Fibroblast of skin of left biceps (primary cell): ENCODE measurements at places on chromosomes 2 and 18.

GRCh38 chr2:170548304-170548703 is 166.8 kb upstream of the SP5 start:
- DNase-seq: no peak

- no peak for DNase-seq
These were observed 13.0 kb downstream of the KIF5C start for GRCh38 chr2:148888003-148888501.

DNA sequence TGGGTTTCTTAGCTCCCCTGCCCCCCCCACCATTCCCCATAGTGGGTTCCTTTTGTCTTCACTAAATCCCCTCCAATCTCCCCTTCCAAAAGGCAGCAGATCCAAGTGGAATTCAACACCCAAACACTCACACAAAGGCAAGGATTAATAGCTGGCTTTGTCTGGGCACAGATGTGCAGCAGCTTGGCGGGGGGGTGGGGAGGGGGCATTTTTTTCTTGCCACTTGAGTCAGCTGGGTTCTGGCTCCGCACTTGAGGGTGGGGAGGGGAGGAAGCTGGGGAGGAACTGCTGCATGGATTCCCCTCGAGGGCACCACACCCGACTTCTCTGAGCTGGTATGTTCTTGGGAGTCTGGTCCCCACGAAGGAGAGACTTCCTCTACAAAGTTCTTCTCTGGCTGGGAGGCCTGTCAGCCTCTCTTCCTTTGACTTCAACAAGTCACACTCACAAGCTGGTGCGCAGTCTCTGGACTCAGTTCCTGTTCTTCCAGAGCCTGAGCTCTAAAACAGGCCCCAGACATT is 36.0 kb downstream of the SERTAD2 start:
- DNase-seq: no peak

DNA sequence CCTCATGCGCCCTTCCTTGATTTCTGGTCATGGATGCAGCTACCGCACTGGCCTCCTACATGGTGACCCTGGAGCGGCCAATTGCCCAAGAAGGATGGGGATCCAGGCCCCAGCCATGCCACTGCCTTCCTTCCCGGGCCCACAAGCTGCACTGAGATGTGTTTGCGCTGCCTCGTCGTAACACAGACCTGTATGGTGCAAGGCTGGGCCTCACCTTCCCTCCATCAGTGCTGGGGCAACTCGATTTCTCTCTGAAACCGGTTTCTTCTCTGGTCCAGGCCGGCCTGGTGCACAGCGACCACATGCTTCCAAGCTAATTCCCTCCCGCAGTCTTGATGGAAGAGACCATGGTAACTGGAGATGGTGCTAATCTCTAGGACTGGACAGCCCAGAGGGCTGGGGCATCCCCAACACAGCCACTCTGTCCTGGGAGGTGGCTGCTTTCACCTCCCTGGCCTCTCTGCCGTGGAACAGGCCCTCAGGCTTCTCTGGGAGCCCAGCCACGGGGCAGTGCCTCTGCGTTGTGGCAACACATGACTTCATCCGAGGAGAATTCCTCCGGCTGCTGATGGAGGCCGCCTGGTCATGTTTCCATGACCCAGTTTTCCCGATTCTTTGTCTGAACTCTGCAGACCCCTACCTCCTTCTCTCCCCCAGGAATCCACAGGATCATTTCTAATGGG is 184.2 kb downstream of the GLI2 start:
- no peak for DNase-seq

DNA sequence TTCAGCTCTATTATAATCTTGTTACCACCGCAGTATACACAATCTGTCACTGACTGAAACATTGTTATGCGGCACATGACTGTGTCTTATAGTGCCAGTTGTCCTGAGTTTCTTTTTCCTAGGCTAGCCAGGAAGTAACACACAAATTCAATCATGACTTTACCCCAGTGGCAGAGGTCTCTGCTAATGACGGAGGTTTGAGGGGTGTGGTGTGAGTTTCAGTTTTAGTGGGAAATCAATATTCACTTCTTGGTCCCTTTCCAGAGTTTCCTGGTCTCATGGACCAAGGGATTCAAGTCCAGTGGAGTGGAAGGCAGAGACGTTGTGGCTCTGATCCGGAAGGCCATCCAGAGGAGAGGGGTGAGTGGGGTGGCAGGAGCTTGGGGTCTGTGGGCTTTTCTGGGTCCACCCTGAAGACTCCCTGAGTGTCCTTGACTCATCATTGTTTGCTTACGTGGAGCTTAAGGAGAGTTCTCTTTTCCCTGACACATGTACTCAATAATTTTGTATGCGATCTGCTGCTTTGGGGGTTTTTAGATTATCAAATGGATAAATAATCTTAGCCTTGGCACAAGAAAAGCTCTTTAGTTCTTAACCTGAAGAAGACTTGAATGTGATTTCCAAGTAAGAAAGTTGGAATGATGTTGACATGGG is 39.2 kb downstream of the HK2 start:
- no peak for DNase-seq

GRCh38 chr2:165122521-165122920 is 81.3 kb downstream of the SCN3A start:
- no peak for DNase-seq

- no peak for DNase-seq
These were observed 61.4 kb downstream of the BCL2L11 start for GRCh38 chr2:111182121-111182520.

- DNase-seq: no peak
These were observed 88.3 kb upstream of the PPP1CB start for GRCh38 chr2:28663359-28663758.

- DNase-seq: no peak
These were observed 217.1 kb downstream of the TCF4 start for GRCh38 chr18:55370936-55371335.

DNA sequence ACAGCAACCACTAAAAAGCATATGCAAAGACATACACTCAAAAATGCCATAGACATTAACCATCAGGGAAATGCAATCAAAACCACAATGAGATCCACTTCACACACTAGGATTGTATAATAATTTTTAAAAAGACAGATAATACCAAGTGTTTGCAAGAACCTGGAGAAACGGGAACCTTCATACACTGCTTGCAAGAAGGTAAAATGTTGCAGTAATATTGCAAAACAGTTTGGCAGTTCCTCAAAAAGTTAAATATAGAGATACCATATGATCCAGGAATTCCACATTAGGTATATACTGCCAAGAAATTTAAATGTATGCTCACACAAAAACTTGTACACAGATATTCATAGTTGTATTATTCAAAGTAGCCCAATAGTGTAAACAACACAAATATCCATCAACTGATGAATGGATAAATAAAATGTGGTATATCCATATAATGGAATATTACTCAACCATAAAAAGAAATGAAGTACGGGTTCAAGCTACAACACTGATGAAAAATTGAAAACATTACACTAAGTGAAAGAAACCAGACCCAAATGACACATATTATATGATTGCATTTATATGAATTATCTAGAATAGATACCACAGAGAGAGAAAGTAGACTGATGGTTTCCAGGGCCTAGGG is 14.7 kb upstream of the CHMP3 start:
- no peak for DNase-seq

DNA sequence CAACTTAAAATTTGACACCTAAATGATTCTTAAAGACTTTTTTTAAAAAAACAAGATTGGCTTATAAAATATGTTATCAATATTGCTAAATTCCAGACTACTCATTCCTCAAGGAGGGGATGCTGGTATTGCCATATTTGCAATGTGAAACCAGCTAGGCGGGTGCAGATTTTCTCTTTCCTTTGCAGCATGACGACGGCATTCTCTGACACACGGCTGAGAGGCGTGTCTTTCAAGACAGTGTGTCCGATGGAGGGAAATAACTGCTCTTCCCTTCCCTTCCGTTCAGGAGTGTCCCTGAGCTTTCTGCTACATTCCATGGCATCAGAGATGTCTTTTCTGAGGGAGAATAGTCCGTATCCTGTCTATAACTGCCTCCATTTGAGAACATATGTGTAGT is 38.2 kb upstream of the CNGA3 start:
- DNase-seq: peak; percentile 1

DNA sequence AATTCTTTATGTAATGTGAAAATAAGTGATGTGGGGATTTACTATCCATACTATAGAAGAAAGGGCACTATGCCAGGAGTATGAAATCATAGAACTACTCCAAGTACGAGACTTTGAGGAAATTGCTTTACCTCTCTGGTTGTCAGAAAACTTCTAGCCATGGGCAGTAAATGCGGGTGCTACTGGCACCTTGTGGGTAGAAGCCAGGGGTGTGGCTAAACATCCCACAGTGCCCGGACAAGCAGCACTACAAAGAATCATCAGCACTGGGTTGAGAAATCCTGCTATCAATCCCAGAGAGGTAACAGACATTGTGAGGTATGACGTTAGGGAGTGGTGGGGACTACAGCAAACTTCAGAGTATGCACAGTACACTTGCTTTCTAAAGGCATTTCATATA is 453.5 kb upstream of the TNP1 start:
- no peak for DNase-seq

DNA sequence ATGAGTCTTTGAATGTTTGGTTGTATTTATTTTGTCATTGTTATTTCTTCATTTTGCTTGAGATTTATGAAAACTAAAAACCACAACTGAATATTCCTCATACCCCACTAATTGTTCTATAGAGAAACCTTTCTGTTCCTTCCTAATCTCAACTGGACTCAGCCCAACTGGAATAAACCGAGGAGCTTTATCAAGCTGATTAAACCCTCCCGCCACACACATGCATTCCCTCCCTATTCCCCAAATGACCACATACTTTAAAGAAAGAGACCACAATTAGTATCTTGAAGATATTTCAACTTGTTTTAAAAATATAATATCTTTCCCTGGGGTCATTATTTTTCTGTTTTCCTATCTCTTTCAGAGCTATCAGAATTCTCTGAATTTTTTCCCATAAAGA is 107.5 kb downstream of the OSR1 start:
- no peak for DNase-seq
